ENCODE measurements at places on chromosomes 4 and X.

- no peak for DNase-seq
Observed at GRCh38 chr4:133154725-133155124, 5.6 kb downstream of the PCDH10 start.

- DNase-seq, result no peak
Observed at GRCh38 chr4:117699595-117699994, 334.7 kb upstream of the NDST3 start.

- DNase-seq, result no peak
Observed at GRCh38 chr4:1082215-1083182, 30.9 kb downstream of the RNF212 start.

- DNase-seq, result no peak
Observed at GRCh38 chr4:8515316-8516060, 64.7 kb upstream of the GPR78 start.

GRCh38 chr4:172857026-172857425 is 311.6 kb upstream of the GALNT7 start:
- no peak for DNase-seq

DNA sequence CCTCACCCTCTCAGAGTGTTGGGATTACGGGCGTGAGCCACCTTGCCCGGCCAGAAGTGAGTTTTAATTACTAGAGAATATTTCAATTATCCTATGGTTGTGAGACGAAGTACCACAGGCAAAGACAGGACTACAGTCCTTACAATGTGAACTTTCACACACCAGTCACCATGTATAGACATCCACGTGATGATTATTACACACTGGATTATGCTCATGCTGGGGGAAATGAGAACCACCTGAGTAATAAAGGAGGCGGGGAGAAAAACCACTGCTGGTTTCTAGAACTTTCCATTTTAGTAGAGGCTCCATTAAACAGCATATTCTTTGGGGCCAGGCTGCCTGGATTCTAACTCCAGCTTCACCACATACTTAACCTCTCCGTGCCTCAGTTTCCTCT is 42.5 kb upstream of the TLR2 start:
- DNase-seq, result no peak

DNA sequence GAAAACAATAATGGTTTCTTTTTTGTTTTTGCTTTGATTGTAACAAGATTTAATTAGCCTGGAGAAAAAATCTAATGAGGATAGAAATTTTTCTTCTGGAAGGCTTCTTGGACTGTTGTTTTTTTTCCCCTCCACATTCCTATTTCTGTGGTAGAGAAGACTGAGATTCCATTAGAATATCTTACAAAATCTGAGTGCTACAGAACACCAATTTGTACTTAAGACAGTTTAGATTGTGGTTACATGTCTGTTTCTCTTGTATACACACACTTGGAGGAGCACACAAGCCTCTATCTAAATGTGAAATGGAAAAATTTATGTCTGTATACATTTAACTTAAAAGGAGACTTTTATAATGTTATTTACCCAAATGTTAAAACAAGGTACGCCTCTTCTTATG is 176.9 kb upstream of the ARSJ start:
- no peak for DNase-seq

GRCh38 chr4:185167234-185167633 is 24.2 kb downstream of the SLC25A4 start:
- no peak for DNase-seq

GRCh38 chrX:6225911-6226595 is 2.6 kb downstream of the NLGN4X start:
- no peak for DNase-seq

- DNase-seq, result no peak
Observed at GRCh38 chr4:168388890-168389289, 70.3 kb upstream of the DDX60 start.

Data from activated T-helper 2 cell treated with anti-CD3 and anti-CD28 coated beads, Interferon-gamma antibody, Interleukin-2, Interleukin-4, amounts not matched to agents 10 μg/mL and 5 μg/mL and 100 μg/mL, durations not matched to agents 14 hours and 24 hours and 36 hours (primary cell).